ENCODE measurements at places on chromosomes 4 and X.
A peak's percentile ranks its signal among the peaks of the same experiment; 100 is the strongest.

DNA sequence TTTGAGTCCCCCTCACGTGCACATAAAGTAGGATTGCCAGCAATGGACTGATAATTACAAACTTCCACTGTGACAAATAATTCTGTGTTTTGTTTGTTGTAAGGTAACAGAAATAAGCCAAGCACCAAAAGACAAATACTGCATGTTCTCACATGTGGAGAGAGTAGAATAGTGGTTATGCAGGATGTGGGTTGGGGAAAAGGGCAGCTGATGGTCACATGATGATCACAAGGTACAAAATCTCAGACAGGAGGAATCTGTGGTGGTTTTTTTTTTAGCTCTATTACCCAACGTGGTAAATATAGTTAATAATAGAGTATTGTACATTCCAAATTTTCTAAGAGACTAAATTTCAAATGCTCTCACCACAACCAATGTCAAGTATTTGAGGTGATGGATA, 182.3 kb downstream of the BANK1 start:
- DNase-seq, result no peak

- DNase-seq, result no peak
Observed at GRCh38 chr4:95546221-95546620, 2.6 kb downstream of the UNC5C start.

- DNase-seq, result no peak
Observed at GRCh38 chr4:33512397-33512796, 2731.9 kb downstream of the ARAP2 start.

DNA sequence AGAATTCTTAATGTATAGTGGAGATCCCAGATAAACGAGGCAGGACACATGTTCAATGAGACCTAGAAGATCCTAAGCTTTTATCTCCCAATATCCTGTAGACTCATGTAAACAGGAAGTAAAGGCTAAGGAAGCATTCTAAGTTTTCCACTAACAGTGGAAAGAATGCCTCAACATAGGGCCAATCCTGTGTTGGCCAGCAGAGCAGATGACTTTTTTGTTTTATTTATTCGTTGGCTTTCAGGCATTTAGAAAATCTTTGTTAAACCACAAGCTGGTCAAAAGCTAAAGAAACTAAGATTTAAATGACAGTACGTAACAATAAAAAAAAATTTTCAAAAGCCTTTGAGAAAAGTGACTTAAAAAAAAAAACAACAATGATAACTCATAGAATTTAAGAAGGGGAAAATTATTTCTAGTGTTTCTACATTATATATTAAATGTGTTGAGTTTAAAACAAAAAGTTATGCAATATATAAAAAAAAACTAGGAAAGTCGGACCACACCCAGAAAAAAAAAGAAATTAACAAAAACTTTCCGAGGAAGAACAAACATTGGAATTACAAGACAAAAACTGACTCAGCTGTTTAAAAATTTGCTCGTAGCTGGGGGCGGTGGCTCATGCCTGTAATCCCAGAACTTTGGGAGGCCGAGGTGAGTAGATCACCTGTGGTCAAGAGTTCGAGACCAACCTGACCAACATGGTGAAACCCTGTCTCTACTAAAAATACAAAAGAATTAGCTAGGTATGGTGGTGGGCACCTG, 759.3 kb downstream of the FSTL5 start:
- no peak for DNase-seq

GRCh38 chrX:149470955-149471354, 34.2 kb downstream of the IDS start:
- DNase-seq, result peak; percentile 33

DNA sequence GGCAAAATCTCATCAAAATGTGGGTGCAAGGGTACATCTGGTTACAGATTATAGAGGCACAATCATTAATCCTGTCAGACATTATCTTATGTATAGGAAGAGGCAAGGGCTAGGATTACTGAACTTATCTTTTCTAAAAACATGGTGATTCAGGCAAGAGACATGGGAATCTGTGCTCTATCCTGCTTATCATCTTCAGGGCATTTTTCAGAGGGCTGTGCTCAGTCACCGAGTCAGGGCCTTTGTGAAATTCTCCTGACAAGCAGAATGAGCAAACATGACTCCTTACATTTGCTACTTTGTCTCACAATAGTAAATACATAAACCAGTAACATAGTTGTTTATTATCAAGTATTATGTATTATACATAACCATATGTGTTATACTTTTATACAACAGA, 84.2 kb upstream of the KCTD8 start:
- no peak for DNase-seq

GRCh38 chr4:58515226-58515625, 1405.0 kb upstream of the IGFBP7 start:
- no peak for DNase-seq

DNA sequence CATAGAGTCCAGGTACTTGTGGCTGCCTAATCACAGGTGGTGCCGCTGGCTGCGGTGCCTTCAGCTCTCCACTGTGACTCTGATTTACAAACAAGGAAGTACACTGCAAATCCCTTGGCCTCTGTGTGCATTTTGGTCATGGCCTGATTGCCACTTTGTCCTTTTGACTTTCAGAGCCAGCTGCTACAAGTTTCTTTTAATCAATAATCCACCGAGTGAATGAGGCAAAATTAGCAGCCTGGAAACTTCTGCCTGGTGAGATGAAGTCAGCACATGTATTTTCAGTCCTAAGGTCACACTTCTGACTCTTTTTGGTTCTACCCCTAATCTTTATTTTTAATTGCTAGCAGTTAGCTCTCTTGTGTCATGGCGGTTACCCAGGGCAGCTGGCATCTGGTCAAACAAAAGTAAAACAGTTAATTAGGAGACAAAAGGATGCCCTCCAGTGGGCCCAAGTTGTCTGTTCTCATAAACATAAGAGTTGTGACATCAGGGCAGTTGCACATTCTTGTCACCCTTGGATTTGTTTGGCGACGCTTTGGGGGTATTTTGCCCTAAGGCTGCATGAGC, 62.3 kb upstream of the LNX1 start:
- no peak for DNase-seq

DNA sequence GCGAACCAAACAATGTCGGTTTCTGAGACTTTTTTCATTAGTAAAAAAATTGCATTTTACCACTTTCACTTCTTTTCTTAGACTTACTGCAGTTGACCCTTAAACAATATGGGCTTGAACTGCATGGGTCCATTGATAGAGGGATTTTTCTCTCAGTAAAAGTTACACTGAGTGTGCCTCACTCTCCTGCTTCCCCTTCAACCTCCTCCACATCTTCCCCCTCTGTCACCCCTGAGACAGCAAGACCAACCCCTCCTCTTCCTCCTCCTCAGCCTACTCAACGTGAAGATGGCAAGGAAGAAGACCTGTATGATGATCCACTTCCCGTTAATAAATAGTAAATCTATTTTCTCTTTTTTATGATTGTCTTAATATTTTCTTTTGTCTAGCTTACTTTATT, 43.4 kb downstream of the TEC start:
- no peak for DNase-seq

DNA sequence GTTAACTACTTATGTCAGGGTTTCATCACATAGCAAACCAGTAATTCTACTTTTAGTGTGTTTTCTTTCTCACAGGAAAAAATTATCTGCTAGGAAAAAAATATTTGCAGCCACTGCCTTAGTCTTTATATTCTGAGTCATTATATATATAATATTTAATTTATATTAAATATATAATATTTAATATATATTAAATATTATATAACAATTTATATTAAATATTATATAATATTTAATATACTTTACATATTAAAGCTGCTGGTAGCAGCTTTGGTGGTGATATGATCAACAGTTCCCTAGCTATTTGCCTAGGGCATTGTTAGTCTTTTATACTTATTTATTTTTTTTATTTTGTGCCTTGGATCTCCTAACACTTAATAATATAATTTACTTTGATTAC, 381.6 kb downstream of the STIM2 start:
- no peak for DNase-seq

- DNase-seq, result no peak
Observed at GRCh38 chr4:41645728-41646390, 102.7 kb downstream of the PHOX2B start.

DNA sequence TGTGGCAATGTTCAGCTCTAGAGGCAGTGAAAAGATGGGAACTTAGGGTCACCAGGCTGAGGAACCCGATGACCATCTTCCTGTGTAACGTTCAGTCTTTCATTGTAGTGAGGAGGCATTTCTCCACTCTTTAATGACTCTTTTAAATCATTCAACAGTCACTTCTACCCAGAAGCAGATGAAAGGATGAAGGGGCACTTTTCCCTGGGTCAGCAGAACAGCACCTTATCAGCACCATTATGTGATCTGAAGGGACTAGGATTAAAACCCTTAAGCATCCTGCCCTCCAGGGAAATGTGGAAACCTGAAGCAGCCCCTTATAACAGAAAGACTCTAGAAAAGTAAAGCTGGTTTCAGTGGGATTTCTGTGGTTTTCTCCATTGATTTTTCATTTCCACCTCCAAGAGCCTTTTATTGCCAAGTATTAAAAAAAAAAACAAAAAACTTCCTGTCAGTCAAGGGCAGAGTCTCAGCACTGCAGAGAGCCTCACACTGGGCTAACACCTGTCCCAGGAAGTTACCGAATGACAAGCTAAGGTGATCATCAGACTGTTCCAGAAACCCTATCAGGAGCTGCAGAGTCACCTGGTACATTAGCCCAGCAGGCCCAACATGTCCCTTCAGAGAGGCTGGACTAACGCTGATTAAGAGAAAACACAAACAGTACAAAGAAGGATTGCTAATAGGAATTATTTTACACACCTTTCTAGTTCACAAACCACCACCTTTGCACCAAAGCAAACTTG, 185.9 kb downstream of the SHROOM3 start:
- no peak for DNase-seq

DNA sequence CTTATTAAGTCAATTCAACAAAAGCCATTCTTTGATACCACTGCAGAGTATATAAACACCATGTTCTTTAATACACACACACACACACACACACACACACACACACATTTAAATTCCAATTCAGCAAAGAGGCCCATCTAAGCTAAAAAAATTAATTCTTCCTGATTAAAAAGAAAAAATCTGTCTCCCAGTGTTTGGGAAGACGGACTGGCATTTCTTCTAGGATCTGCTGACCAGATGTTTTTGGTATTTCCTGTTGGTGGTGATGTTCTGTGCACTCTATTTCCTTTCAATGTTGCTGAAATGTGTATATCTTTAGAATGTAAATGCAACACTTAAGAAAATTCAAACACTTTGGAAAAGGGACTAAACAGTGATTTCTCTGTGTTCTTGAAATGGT, 243.8 kb downstream of the THOC2 start:
- no peak for DNase-seq

- no peak for DNase-seq
Observed at GRCh38 chr4:17322514-17322913, 189.4 kb downstream of the QDPR start.

DNA sequence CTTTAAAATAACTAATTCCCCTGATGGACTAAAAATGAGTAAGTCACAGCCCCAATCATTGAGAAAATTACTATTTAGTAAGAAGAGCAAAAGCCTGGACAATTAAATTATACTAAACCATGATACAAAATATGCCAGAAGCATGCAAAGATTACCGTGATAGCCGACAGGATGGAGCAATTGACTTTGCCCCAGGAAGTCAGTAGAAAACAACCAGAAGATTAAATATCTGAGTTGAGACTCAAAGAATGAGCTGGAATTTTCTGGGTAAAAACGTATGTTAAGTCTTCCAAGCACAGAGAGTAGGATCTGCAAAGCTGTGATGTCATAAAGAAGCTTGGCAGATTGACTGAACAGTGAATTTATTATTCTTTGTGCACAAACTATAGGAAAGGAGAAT, 816.1 kb upstream of the TENM3 start:
- DNase-seq, result no peak

DNA sequence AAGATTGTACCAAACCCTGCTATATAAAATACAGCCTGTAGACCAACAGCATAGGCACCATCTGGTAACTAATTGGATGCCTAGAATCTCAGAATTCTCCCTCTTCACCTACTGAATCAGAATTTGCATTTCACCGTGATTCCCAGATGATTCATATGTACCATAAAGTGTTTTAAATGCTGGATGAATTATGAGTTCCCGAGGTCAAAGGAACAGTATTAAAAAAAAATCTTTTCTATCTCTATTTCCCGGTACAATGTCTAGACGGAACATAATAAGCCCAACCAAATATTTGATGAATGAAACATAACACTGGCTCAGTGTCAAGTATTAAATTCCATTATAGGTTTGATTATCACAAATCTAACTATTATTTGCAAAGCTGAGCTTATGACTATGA, 280.0 kb downstream of the ANKRD50 start:
- DNase-seq, result no peak

DNA sequence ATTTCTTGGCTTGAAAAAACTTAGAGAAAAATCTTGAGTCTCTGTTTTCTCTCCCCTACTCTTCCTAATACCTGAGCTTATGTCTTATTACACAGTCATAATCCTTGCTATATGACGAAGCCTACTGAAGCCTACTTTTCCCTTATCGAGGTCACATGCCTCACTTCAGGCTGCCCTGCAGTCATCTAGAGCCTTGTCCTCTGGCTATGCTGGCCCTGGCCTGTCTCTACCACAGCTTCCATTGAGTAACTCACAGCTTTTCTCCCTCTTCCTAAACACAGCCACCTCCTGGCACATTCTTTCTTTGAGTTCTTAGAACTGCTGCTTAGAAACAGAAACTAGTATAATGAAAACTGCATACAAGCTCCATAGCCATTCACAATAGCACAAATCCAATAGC, 1698.3 kb downstream of the STIM2 start:
- no peak for DNase-seq

DNA sequence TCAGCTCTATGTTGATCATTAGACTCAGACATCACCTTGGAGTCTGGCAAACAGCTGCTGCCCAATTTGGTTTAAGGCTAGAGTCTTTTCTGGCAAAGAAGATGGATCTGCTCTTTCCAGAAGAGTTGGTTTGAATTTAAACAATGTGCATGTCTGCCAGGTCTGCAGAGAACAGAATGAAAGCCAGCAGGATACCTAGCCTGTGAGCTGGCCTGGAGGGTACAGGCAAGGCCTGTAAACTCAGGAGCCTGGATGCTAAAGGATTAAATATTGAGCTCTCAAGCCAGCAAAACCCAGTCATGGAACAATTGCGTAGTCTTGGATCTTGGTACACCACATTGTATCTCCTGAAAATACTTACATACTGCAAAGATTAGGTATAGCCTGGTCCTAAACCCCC, 15.6 kb upstream of the PDLIM3 start:
- no peak for DNase-seq

DNA sequence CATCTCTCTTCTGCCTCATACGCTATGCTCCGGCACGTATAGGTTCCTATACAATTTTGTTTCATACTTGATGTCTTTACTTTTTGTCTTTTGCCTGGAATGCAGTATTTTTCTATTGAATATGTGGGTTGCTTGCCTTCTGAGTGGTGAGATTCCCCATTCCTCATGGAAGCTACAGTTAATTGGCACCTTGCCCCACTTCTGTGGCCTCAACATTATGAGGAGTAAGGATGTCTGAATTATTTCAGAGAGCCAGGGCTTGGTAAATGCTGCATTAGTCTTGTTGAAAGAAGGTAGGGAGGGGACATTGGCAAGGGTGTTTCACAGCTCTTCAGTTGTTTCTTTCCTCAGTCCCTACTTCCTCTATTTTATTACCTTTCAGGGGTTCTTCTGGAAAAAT, 23.0 kb downstream of the CDKL5 start:
- DNase-seq, result no peak
